Panc1 (cell line): ENCODE measurements at places on chromosomes 7 and 10.

GRCh38 chr10:124162774-124163354 lies 69.5 kb upstream of the CHST15 start:
- no peak for DNase-seq

GRCh38 chr7:83930262-83930661 lies 264.3 kb downstream of the SEMA3A start:
- DNase-seq, result no peak

DNA sequence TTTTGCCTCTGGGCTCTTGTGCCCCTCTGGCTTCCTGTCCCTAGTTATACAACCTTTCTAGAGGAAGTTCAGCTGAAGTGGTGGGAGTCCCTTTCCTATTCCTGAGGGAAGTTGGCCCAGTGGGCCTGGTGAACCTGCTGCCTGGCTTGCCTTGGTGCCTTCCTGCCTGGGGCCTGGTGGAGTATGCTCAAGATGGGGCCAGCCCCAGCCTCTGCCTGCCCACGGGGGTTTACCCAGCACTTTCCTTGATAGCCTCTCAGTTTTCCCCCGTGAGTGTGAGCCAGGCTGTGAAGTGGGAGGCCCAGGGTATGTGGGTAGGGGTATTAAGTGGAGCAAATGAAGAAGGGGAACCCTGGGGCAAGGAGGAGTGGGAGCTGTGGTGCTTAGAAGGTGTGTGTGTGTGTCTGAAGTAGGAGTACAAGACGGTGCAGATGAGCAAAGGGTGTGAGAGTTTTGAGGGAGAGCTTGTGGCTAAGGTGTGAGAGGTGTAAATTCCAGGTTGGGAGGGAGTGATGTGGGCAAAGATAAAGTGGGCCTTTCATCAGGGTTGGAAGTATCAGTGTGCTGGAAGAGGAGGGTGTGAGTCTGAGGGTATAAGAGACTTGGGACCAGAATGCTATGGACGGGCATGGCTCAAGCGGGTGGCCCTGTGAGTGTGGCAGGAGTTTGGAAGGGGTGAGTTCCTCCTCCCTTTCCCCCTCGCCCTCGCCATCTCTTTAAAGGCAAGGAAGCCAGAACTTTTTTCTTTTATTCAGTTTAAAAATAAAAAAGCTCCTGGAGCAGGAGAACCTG lies 10.9 kb upstream of the PAX2 start:
- DNase-seq, result no peak

DNA sequence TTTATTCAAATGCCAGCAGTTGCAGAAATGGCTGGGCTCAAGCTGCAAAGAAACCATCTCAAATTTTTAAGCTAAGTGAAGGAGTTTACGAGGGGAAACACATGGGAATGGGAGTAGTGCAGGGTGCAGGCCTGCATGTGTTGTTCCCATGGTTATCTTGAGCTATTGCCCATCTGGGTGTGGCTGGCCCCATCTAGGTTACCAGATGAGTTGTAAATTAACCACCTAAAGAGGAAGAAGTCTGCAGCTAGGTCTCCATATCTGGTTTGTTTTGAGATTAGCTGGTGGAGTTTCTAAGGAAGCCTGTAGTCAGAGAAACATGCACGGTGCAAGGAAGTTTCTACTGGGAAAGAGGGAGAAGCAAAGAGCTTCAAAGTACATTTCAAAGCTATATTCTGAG lies 23.3 kb upstream of the STEAP2 start:
- no peak for DNase-seq
